ENCODE measurements at places on chromosomes 13 and 19.

GRCh38 chr13:63107179-63107943, 1691.7 kb upstream of the PCDH20 start:
- no peak for DNase-seq

- DNase-seq: no peak
Observed at GRCh38 chr13:86839221-86839620, 832.0 kb upstream of the SLITRK5 start.

DNA sequence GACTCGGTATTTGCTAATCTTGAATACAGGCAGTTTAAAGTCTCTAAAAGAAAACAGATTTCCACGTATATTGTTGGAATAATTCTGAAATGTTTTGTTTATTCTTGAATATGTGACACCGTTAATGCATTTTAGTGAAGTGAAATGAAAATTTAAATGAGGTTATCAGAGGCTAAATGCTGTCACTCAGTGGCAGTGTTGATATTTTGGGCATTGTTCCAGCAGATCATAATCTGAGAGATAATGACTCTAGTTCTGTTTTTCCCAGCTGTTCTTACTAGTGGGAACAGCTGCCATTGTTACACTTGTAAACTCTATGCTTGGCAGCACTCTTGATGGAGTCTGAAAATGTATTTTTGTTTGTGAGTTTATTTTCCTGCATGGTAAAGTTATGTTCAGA, 365.6 kb upstream of the SLC10A2 start:
- no peak for DNase-seq

GRCh38 chr13:106432636-106433035, 102.8 kb downstream of the EFNB2 start:
- DNase-seq: no peak
